ENCODE measurements at places on chromosomes 1 and 21.

GRCh38 chr1:170041423-170042192 is 32.9 kb downstream of the KIFAP3 start:
- DNase-seq, result no peak

- no peak for DNase-seq
These were observed 625.9 kb upstream of the PKN2 start for GRCh38 chr1:88058205-88058604.

DNA sequence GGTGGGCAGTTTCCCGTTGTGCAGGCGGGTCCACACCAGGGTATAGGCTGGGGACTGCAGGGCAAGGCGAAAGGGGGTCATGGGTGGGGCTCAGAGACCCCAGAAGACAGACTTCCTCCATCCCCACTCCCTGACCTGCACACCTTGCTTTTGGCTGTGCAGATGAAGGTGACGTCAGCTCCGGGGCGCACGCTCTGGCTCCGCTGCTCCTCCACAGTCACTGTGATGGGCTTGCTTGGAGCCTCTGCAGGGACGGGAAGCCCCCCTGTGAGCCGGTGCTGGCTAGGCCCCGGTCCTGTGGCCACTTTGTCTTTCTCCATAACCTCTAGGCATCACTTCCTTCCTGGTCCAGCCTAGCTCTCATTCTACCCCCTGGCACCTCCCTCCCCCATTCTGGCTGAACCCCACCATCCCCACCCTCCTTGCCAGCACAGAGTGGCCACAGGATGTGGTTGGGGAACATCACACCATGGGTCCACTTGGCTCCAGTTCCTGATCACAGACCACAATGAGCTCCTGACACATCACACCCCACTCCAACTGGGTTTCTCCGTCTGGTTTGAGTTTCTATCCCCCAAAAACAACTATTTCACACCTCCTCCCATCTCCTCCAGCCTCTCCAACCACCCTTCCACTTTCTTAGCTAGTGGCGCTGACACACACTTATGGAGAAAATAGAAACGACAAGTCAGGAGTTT is 45.2 kb downstream of the LDLRAD2 start:
- DNase-seq, result no peak

DNA sequence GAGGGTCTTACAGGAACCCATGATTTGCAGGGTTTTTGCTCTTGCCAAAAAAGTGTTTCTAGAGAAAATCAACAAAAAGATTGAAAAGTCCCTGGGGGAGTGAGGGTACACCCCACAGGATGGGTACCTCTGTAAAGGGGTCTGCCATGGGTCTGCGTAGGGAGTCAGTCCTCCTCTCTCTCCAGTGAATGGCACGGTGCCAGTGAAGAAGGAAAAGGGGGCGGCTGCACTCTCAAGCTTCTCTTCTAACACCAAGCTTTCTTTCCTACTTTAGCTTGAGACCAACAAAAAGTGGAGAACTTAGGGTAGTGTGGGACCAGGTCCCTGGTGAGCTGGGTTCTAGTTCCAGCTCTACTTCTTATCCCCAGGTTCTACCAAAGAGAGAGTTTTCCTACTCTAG is 87.4 kb downstream of the GLUL start:
- no peak for DNase-seq

DNA sequence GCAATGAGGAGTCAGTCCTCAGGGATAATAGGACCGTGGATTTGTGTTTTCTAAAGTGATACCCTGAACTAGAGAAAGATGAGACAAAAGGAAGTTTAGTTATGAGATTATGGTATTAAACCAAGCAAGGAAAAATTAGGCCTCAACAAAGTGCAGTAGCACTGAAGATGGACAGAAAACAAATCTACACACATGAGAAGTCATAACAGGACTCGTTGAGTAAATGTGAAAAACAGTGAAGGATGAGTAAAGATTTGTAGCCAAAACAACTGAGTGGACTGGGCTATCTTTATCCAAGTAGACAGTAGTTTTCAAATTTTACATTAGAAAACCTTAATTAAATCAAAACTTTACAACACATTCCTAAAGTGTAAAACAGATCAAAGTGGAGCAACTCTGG is 15.0 kb downstream of the EPRS1 start:
- no peak for DNase-seq

GRCh38 chr1:201793306-201793925 is 35.5 kb upstream of the IPO9 start:
- DNase-seq, result no peak

GRCh38 chr1:214568328-214568727 is 16.9 kb upstream of the PTPN14 start:
- no peak for DNase-seq

GRCh38 chr1:78839704-78840277 is 166.7 kb downstream of the ADGRL4 start:
- DNase-seq, result no peak

DNA sequence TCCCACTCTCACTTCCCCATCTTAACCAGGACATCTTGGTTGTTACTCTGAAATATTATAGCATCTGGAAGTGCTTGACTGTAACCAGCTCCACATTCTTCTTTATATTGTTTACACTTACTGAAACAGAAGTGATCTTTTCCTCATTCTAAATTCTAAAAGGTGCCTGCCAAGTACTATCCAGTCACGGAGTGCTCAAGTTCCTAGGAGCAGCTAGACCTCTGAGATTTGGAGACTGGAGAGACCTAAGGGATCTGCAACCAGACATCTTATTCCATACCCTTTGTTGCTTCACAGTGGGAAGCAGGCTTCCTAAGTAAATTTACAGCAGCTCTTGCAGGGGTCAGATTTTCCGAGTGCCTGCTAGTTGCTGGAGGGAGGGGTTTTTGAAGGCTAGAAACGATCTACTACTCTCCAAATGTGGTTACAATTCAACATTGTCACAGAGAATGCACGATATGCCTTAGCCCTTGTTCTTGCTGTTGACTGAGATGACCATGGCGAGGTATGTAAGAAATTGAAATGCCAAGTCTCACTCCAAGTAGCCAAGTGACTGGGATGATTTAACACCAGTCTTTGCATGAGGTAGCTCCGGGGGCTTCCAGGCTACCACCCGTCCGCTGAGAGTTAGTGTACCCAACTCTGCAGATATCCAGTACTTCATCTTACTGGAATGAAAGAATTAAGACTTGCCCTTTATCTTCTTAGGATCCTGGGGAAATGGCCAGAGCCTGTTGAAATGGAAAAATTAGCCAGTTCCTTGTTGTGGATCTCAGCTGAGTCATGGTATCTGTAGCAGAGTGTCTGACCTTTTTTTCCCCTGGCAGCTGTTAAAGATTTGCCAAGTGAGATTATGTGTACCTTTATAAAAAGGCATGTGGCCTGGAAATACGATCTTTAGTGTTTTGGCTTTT is 150.8 kb downstream of the MAST2 start:
- DNase-seq, result no peak

DNA sequence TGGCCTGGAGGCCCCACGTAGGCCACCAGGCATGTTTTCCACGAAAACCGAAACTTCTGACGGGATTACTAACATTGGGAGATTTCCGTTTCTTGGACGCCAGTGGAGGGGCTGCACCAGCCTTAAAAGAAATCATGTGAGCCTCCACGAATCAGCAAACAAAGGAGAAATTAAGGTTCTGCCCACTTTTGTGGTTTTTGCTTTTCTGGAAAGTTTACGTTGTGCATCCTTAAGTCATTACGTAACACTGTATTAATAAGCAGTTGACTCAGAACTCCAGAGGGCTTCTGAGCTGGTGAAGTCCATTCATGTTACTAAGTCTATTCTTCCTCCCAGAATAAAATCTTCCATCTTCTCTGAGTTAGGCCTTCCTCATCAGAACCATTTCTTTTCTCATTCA is 168.5 kb downstream of the PSMG1 start:
- no peak for DNase-seq

DNA sequence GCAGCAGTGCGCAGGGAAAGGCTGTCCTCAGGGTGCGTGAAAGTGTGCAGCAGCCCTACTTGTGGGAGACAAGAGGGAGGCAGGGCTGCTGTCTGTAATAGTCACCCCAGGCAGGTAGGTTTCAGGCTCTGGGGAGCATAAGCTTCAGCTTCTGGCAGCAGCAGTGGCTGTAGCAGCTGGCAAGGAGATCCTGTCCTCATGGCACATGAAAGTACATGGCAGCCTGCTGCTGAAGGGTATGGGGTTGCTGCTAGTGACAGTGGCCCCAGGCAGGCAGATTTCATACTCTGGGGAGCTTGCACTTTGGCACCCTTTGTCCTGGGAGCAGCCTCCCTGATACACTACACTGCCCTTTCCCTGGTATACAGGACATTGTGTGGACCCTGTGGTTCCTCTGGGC is 26.3 kb downstream of the KIAA0319L start:
- DNase-seq, result no peak

DNA sequence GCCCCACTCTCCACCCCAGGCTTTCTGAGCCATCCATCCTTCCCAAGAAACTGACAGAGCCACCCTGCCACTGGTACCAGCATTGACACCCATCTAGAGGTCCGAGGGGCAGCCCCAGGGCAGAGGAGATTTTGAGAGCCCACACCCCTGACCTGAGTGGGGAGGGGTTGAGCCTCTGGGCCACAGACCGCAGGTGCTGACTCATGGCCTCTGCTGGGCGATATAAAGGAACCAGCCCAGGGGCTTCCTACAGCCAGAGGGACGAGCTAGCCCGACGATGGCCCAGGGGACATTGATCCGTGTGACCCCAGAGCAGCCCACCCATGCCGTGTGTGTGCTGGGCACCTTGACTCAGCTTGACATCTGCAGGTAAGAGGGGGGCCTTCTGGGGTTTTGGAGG is at the start of gene PADI4:
Gene PADI4, plus strand, starts transcription at position 252 of the 400 bp plus-strand sequence. Its CDS starts 26 bp downstream, at position 278.
- no peak for DNase-seq

DNA sequence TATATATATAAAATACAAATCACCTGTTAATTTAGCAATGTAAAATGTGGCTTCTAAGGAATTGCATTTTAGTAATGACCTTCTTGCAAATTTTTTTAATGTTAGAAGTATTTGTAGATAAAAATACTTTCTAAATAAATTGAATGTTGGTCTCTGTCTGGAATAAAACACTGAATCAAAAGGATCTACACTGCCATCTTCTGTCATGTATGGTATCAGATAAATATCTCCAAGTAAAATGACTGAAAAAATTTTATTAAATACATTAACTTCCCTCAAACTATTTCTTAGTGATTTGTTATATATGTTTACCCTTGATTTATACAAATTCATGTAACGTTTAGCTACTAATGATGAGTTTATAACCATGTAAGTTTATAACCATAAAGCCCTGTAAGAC is 2029.3 kb downstream of the MRPL39 start:
- no peak for DNase-seq

- no peak for DNase-seq
These were observed 62.4 kb upstream of the VAV3 start for GRCh38 chr1:108027389-108027788.

- no peak for DNase-seq
These were observed 85.5 kb downstream of the CLIC4 start for GRCh38 chr1:24830680-24831272.

GRCh38 chr1:125087247-125087646 is 3902.5 kb downstream of the SRGAP2C start:
- DNase-seq, result peak; percentile 6

- no peak for DNase-seq
These were observed 107.0 kb downstream of the PLXNA2 start for GRCh38 chr1:208137193-208137592.

GRCh38 chr1:7526867-7527732 is 244.0 kb upstream of the VAMP3 start:
- DNase-seq, result no peak

DNA sequence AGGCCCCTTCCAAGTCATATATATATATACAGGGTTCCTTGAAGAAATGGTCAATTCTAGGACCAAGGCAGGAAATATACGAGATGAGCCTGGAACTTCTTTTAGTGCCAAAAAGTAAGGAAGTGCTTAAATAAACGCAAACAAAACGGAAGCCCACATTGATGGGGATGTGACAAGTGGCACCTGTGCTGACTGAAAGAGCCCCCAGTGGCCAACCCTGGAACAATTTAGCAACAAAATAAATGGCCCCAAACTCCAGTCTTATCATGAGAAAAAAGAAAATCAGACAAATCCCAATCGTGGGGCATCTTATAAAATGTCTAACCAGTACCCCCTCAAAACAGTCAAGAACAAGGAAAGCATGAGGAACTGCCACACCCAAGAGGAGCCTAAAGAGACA is 17.7 kb downstream of the PLA2G5 start:
- no peak for DNase-seq

DNA sequence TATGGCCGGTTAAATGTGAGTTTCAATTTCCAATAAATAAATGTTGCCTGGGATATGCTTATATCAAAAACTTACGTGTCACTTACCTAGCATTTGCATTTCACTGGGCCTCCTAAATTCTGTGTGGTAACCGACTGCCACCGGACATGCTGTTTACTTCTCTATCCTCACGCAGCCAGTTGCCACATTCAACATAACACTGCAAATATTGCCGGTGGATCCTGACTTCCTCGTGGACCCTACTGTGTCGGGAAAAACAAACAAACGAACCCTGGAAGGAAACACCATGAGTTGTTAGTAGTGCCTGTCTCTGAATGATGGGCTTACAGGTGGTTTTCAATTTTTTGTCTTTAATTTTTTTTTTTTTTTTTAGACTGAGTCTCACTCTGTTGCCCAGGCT is 54.1 kb downstream of the RIPK4 start:
- no peak for DNase-seq

GRCh38 chr1:2132222-2133038 is 62.1 kb downstream of the FAAP20 start:
- peak; percentile 38 for DNase-seq

- no peak for DNase-seq
These were observed 56.3 kb upstream of the DIP2A start for GRCh38 chr21:46402421-46402820.

- DNase-seq, result no peak
These were observed 65.7 kb upstream of the MORC3 start for GRCh38 chr21:36254106-36254941.

GRCh38 chr1:164625004-164625617 is 66.1 kb downstream of the PBX1 start:
- no peak for DNase-seq

DNA sequence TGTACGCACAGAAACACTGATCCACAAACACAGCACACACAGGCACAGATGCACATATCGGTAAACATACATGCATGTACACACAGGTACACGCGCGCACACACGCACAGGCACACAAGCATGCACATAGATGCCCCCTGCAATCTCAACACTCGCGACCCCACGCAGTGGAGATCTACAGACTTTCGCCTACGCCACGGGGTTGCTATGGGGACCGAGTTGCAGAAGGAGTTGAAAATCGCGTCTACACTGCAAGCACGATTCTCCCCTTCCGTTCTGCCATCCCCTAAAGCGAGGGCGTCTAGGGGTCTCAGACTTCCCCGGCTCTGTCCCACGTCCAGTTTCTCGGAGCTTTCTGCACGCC is 826 bp downstream of the TRIM17 start:
- no peak for DNase-seq

DNA sequence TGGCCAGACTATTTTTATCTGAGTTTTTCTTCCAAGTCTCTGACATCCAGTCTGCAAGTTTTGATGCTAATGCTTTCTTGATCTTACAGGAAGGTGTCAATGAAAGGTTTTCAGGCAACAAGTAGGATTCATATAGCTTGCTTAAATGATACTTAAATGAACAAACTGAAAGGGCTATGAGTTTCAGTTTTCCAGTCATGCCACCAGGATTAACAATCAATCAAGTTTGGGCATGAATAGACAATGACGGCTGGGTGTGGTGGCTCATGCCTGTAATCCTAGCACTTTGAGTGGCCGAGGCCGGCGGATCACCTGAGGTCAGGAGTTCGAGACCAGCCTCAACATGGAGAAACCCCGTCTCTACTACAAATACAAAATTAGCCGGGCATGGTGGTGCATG is 34.3 kb upstream of the SLC16A1 start:
- no peak for DNase-seq

All from activated T-cell treated with anti-CD3 and anti-CD28 coated beads, Interleukin-2, amount 50 U/mL, for 1 hour (primary cell).